ENCODE measurements at places on chromosomes 12 and 14.

DNA sequence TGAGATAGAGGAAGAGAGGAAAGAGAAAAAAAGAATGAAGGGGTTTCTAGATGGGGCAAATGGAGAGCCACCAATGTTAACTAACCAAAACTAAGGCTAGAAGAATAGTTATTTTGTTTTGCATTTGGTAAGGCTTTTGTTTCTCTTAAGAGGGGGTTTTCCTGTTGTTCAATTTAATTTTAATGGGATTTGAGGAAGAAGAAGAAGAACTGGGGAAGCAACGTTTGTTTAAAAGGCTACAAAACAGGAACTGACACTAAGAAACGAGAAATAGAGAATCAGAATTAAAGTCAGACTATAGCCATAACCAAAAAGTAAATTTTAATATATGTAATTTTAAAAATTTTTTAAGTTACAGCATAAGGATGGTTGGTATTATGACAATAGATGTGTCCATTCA lies 13.7 kb downstream of the TXNDC16 start:
- DNase-seq, result no peak

DNA sequence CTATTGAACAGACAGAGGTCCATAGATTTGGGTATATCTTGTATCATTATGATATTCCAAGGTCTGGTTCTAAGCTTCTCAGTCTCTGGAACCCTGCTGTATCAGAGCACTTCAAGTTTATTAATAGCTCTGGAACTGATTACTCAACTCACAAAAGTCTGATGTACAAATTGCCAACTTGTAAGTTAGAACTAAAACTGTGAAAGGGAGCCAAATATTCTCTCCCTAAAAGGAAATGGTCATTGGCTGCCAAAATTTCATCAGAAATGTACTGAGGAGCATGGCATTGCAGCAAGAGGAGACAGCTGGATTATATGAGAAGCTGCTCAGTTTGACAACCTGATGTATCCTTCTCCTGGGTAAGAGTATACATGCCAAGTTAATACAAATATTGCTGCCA lies 828.8 kb upstream of the SEL1L start:
- DNase-seq, result no peak

GRCh38 chr12:120213758-120214157 lies 12.8 kb upstream of the RPLP0 start:
- DNase-seq, result no peak

DNA sequence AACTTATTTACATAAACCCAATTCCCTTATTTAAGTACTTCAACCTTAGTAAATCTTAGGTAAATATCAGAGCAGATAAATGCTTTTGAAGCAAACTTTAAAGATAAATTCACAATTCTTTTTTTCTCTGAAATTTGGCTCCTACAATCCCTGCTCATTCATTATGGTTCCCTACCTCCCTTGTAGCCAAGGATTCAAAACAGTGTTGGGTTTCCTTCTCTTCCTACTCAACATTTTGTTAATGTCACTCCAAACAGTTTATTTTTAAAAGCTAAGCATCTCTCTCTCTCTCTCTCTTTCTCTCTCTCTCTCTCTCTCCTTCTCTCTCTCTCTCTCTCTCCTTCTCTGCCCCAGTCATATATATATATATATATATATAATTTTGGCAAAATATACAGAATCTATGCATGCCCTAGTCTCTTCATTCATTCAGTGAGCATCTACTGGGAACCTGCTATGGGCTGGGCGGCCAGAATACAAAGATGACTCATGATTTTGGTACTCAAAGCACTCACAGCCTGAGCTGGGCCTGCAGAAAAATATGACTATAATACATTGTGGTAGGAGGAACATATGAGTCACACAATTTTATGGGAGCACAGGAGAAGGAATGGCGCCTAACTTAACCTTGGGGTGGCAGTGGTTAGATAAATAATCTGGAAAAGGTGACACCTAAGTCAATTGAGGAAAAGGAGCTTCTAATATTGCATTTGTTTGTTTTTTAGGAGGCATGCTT lies 123.7 kb upstream of the DHRS4 start:
- DNase-seq, result no peak

DNA sequence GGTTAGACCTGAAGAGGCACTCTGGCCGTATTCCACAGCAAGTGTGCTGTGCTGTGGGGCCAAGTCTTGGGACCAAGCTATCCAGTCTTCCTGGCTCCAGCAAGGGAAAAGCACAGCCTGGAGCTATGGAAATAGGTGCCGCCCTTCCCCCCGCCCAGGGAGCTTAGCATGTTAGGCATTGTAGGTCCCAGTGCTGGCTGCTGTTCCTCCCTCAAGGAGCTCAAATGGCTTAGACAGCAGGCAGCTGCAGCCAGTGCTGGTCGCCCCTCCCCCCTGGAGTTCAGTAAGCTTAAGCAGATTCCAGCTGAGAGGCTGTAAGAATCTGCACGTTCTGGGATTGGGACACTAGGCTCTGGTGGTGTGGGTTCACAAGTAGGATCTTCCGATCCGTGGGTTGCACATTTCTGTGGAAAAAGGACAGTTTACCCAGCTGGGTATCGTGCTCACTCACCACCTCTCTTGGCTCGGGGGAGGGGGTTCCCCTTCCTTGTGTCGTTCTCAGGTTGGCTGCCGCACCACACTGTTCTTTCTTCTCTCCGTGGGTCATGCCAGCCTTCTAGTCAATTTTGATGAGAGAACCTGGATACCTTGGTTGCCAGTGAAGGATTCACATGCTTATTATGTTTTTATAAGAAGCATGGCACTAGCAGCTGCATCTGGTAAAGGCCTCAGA lies 127.3 kb downstream of the CNTN1 start:
- no peak for DNase-seq

GRCh38 chr12:54648265-54648664 lies at the start of gene DCD:
Gene DCD (minus strand): TSS chr12:54648365. CDS start chr12:54648303, 62 bp downstream.
- DNase-seq, result no peak

DNA sequence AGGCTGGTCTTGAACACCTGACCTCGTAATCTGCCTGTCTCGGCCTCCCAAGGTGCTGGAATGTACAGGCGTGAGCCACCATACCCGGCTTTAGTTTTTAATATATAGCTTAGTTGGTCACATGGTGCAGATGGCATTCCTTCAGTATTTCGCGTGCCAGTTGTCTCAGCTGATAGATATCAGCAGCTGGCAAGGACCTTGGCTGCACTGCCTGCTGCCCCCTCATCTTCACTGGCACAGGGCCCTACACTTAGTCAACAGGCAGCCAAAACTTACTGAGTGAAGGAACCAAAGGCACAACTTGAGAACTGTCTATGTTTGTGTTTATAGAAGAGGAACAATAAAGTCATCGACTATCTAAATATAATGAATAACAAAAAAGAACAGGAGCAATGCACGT lies 31.0 kb downstream of the EID3 start:
- no peak for DNase-seq

DNA sequence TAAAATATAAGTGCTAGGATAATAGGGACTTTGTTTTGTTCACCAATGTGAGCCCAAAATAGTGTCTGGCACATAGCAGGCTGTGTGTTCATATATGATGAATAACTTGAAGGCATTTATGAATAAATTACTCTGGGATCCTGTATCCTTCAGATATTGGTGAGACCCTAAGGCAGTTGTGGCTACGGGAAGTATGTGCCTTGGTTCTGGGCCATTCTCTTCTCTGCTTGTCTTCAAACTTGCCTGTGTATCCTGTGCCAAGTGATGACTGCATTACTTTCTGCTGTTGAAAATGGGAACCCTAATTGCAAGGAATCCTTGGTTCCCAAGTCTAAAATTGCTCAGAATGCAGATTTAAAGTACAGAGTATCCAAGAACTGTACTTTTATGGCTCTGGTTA lies 67.6 kb upstream of the KTN1 start:
- no peak for DNase-seq

- no peak for DNase-seq
Measured at GRCh38 chr12:104889735-104890134, 68.4 kb downstream of the SLC41A2 start.

DNA sequence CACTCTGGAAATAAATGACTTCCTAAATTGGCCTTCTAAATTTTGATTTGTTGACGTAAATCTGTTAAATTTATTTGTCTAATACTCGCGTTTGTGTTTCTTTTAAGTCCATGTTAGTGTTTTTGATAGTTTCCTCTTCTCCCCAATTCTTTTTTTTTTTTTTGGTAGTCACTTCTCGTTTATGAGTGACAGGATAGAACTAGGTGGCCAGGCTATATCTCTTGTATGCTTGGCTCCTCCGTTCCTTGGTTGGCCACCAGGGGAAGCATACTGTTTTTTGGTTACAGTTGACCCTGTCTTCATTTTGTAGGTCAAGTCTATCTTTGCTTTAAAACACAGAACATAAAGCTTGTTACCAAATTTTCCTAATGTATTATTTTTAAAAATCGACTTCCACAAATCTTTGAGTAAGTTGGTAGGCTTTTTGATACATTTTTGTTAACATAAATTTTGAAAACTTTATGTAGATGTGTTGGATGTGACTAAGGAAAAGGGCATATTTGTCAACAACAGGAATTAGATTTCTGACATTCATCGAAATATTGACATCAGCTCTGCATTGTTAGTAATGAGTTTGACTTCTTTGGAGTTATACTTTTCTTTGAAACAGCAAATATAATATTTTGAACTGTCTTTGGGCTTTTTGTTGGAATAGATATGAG lies 2.2 kb downstream of the RCOR1 start:
- DNase-seq, result peak; percentile 59

GRCh38 chr12:42992826-42993225 lies 403.3 kb upstream of the PRICKLE1 start:
- no peak for DNase-seq

DNA sequence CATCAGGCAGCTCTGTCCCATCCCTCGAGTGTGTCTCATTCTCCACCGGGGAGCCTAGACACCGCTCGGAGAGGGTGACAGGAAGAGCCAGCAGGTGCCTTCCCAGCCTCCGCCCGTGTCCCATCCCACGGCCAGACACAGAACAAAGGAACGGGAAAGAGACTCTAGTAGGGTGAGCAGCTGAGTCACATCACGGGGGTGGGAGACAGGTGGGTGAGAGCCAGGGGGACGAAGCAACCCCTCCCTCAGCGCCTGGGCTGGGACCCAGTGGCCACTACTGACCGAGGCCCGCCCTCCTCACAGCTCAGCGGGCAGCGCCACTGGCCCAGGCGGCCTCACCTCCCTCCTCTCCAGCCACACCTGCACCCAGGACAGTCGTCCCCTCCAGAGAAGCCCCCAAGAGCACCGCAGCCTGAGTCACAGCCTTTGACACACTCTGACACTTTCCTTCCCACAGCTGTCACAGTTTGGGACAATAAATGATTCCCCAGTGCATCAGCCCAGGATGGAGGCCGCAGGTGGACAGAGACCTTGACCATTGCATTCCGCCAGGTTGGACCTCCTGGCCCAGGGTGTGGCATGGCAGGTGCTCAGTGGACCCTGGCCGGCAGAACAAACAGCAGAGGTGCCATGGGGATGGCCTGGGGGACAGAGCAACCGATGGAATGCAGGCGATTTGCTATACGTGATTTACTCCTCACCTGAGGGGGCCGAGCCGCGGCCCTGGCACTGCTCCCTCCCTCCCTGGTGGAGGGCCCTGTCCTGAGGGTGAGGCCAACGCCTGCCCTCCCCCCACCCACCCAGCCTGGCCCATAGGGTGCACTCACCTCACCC lies 45.4 kb upstream of the GALNT9 start:
- DNase-seq, result no peak

DNA sequence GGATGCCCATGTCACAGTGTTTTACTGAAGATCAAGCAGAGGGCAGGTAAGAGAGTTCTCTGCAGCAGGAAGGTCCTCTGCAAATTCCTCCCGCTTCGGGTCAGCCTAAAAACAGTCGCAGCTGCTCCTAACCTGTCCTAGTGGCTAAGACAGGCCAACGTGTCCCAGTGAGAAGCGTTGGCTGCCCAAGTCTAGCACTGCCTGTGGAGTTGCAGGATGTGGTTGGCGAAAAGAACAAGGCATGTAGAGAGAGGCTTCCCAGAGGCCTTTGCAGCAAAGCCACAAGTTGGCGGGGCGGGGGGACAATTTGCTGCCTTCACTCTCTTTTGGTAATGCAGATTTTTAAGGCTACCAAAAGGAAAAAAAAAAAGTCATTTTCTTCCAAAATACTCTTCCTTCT lies 340.1 kb downstream of the BCL11B start:
- peak; percentile 27 for DNase-seq

DNA sequence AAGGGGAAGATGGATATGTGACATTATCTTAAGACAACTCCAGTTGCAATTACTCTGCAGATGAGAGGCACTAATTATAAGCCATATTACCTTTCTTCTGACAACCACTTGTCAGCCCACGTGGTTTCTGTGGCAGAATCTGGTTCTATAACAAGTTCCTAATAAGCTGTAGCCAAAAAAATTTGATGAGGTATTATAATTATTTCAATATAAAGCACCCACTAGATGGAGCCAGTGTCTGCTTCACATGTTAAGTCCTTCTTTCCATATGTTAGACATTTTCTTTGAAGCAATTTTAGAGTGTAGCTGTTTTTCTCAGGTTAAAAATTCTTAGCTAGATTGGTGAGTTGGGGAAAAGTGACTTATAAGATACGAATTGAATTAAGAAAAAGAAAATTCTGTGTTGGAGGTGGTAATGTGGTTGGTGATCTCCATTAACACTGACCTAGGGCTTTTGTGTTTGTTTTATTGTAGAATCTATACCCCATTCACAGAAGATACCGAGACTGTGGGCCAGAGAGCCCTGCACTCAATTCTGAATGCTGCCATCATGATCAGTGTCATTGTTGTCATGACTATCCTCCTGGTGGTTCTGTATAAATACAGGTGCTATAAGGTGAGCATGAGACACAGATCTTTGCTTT lies 36.9 kb downstream of the PSEN1 start:
- no peak for DNase-seq

- no peak for DNase-seq
Measured at GRCh38 chr12:109731806-109732205, 18.2 kb downstream of the FAM222A start.

DNA sequence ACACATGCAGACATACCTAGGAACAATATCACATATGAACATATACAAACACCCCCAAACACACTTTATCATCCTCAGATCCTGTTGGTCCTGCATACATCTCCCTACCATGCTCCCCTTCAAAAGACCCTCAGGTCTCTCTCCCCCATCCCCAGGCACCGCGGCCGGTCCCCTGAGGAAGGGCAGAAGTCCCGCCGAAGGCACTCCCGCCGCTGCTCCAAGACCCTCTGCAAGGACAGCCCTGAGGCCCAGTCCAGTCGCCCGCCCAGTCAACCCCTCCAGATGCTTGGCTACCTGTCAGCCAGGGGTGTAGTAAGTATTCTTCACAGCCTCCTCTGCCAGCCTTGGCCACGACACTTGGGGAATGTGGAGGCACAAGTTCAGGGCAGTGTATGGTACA lies 48.2 kb upstream of the HSPB8 start:
- no peak for DNase-seq

DNA sequence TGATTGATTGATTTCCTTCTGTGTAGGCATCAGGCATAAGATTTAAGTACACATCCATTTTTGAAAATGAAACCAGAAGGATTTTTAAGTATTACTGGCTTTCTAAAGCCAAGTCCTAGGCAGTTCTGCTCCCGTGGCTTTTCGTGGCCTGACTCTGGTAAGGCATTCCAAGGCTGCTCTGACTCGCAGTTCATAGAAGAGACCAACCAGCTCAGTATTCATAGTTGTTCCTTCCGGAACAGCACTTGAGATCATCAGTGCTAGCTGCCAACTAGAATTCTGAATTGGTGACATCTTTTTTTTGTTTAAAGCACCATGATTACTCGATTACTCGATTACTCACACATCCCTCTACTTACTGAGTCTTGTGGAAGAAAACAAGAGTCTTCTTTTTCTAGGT lies 25.9 kb downstream of the SUDS3 start:
- no peak for DNase-seq
